ENCODE measurements at places on chromosomes 7 and 10. TPM values are rescaled to one million over a fixed set of nuclear protein-coding genes. Genes with fewer than 3 reads are reported as not detected.

The MAGI2 gene
- 19.2 TPM for total RNA-seq

The UCN3 gene
- not detected for total RNA-seq

The KLF14 gene
- not detected for total RNA-seq

The ANKRD30A gene
- not detected for total RNA-seq

The CDC14C gene
- total RNA-seq: not detected

The OPN4 gene
- total RNA-seq: not detected

The MYL10 gene
- not detected for total RNA-seq

The PRPS1L1 gene
- total RNA-seq: not detected

The CHN2 gene
- 14.1 TPM for total RNA-seq

The DOCK4 gene
- total RNA-seq: 12.7 TPM

The GIMAP1 gene
- total RNA-seq: not detected

The PTN gene
- total RNA-seq: 4.8 TPM

The VWA2 gene
- total RNA-seq: 1.6 TPM

The ZWINT gene
- total RNA-seq: 62.0 TPM

The KCNIP2 gene
- total RNA-seq: 5.2 TPM

The SPDYE9 gene
- total RNA-seq: not detected

The LHFPL3 gene
- total RNA-seq: not detected

Measured in endodermal cell (in vitro differentiated cells).